ENCODE measurements at places on chromosomes 3 and 15. TPM values are rescaled to one million over a fixed set of nuclear protein-coding genes. Genes with fewer than 3 reads are reported as not detected.
A peak's percentile ranks its signal among the peaks of the same experiment; 100 is the strongest.

GRCh38 chr3:113637756-113638155 is 58.7 kb downstream of the USF3 start:
- no peak for DNase-seq

- DNase-seq: no peak
These were observed 110.0 kb downstream of the TJP1 start for GRCh38 chr15:29712149-29712885.

DNA sequence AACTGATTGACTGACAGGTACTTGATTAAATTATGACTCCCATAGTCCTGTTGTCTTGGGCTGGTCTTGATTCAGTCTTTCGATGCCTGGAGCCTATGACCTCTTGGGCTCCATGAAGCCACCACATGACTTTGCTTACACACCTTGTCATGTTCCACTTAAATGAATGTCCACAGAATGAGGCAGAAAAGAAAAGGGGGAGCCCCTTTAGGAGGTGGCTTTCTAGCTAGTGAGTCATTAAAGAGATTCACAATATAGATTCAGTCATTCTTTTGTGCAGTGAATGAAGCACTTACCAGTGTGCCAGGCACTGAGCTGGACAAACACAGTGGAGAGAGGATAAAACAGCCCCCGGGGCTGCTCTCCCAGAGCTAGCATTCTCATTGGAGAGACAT is 17.1 kb downstream of the VIPR1 start:
- no peak for DNase-seq

- DNase-seq: no peak
These were observed 2.2 kb downstream of the NPTN start for GRCh38 chr15:73630921-73631362.

DNA sequence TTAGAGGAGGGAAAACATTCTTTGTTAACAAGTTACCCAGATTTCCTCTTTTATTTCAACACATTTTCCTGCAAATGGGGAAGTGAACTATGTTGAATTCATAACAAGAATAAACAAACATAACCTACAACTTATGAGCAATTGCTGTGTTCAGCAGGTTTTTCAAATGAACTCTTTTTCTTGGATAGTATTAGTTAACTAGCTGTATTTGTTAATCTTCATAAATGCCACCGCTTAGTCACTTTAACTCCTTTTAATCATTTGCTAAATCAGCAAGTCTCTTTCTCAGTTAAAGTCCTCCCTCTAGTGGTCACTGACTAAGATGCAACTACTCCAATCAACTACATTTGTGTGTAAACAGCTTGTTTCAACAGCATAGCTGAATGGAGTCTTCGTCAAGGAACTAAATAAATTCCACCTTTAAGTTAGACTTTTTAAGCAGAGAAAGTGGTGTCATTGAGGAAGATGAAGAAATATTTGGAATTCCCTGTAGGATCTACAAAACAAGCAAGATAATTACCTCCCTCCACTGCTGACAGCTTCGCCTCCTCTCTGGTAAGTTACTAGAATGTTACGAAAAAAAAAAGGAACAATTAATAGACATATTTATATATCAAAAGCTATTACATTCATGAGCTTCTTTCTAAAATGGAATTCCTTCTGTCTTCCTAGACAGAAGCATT is 1122.0 kb downstream of the ROBO1 start:
- DNase-seq: no peak

- peak; percentile 63 for DNase-seq
These were observed 14.9 kb downstream of the LIPH start for GRCh38 chr3:185537369-185537970.

DNA sequence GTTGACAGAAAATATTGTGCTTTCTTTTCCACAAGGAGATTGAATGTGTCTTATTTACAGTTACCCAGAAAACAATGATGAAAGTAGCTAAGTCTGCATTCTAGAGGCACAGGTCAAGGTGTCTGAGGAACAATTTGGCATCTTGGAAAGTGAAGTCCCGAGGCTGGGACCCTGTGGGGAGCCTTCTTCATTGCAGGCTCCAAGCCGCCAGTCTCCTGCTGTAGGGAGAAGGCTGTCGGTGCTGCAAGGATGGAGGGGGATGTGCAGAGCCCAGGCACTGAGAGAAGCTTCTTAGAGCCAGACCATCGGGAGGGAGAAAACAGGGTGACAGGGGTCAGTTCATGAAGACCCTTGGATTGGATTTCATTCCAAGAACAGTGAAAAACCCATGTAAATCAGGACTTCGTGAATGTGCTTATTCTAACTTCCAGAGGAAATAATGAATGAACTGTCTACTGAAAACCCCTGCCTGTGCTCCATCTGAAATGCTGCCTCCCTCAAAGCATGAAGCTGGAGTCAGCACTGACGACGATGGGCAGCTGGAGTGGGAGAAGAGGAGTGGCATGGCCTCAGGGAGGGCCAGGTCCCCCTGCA is 25.2 kb upstream of the NSMCE3 start:
- DNase-seq: no peak

DNA sequence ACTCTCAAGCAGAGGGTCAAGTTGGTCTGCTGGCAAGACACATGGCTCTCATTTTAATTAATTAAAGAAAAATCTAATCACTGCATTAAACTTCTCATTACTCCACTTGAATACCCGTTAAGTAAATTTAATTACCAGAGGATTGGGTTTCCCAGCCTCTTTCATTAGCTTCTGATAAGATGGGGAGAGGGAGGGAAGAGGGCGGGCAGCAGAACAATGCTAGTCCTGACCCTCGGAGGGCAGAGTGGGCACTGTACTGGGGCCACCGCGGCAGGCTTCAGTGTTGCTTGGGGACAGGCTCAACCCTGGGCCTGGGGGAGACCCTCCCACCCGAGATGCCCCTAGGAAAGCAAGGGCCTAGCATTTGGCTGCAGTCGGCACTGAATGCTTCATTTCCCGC is 55.6 kb upstream of the LINGO1 start:
- DNase-seq: no peak

DNA sequence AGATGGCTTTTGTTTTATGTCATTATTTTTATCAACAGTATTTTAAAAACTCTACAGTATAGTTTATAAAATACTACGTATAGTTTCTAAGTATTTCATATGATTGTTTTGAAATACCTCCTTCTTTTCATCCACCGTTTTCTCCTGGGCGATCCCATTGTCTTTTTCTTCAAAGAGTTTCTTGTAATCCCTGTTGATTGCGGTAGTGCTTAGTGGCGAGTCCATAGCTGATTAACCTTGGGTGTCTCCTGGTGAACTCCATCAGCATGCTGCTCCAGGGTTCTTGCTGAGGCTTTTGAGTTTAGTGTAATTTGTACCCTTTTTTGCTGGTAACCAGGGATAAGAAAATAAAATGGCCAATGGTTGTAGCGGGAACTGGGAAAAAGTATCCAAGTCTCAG is 3.6 kb downstream of the PIAS1 start:
- DNase-seq: no peak

DNA sequence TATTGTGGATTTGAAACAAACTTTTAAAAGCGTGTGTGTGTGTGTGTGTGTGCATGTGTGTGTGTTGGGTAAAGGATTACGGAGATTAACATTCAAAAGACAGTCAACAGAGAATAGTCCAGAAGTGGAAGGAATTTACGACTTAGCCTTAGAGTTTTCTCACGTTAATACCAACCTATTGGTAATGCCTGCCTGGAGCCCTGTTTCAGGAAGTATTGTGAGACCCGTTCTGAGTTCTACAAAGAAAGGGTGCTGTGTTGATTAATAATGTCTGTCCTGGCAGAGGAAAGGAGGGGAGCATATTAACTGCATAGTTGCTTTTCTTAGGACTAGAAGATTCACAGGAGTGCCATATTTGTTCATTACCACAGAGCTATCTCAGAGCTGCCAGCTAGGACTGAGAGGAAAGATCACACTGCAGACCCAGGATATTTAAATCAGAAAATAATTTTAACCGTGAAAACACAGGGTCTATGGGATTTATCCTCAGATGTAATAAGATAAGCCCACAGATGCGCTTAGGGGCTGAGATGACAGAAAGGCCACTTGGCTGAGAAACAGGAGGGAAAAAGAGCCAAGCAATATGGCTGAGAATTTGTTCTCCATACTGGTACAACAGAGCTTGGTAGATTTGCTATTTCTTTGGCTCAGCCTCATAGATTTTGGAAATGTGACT is 40.5 kb upstream of the FRMD4B start:
- DNase-seq: no peak

- DNase-seq: no peak
These were observed 18.3 kb downstream of the MSL2 start for GRCh38 chr3:136177876-136178275.

GRCh38 chr3:132283440-132283839 is 33.8 kb upstream of the ACP3 start:
- DNase-seq: no peak

GRCh38 chr3:158909870-158910269 is 108.0 kb downstream of the MFSD1 start:
- DNase-seq: no peak

- DNase-seq: no peak
These were observed 57.8 kb upstream of the ETV5 start for GRCh38 chr3:186166491-186167288.

DNA sequence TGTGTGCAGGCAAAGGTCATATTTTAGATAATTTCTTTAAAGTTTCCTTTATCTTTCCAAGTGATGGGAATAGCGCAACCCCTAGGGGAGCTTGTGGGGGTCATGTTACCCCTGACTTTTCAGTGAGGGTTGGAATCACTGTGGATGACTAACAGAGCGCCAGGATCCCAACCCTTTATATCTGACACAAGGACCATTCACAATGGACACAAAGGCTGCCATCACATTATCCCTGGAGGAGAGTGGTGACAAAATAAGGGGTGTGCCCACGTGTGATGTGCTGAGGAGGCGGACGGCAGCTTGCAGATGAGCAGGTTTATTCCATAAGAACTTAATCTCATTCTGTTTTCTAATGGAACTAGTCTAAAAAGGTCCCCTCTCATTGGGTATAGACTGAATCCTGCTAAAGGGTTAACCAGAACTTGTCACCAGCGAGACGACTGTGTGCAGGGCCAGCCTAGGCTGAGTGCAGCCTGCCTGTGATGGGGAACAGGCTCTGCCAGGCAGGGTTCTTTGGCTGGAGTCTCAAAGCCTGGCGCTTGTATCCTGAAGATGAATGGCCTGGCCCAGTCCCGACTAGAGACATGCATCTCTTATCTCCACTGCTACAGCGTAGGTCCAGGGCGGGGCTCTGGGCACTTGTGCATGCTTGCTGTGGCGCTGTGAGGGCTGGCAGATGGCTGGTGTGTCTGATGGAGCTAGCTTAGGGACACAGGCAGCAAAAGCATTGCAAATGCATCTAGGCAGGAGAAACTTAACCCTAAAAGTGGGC is 50.2 kb downstream of the CHDH start:
- DNase-seq: no peak

SCN11A gene
- 2.9 TPM for total RNA-seq

NLGN1 gene
- 28.5 TPM for total RNA-seq

TMCO5A gene
- not detected for total RNA-seq

FEZF2 gene
- not detected for total RNA-seq
